A549 treated with ZK216348 at 1 μM for 4 hours (cell line): ENCODE measurements at places on chromosomes 16 and 17. TPM values are rescaled to one million over a fixed set of nuclear protein-coding genes. Genes with fewer than 3 reads are reported as not detected.

EME1 gene
- total RNA-seq, result 14.1 to 17.0 TPM (median 15.3 TPM) in 5 replicates

TNFRSF17 gene
- not detected in 5 replicates for total RNA-seq

QPRT gene
- 0.31 to 1.1 TPM (median 0.87 TPM) in 5 replicates for total RNA-seq

FKBP10 gene
- 70.3 to 122 TPM (median 105 TPM) in 5 replicates for total RNA-seq

TEX14 gene
- 0.06 to 0.21 TPM (median 0.13 TPM) in 4 of 5 replicates, not detected in the other for total RNA-seq

KRT222 gene
- 0.41 to 1.1 TPM (median 0.59 TPM) in 5 replicates for total RNA-seq

ZMYND15 gene
- total RNA-seq, result 0.41 to 0.65 TPM (median 0.52 TPM) in 5 replicates

PRR35 gene
- total RNA-seq, result 0.11 to 0.20 TPM (median 0.13 TPM) in 4 of 5 replicates, not detected in the other

CFAP119 gene
- 4.3 to 10.0 TPM (median 8.4 TPM) in 5 replicates for total RNA-seq

GLTPD2 gene
- total RNA-seq, result not detected in 5 replicates

GPR142 gene
- not detected in 5 replicates for total RNA-seq

G6PC1 gene
- total RNA-seq, result not detected in 5 replicates

CACNG4 gene
- total RNA-seq, result 10.0 to 14.2 TPM (median 13.1 TPM) in 5 replicates

CDRT15 gene
- not detected in 5 replicates for total RNA-seq

SRL gene
- 0.06 TPM in 1 of 5 replicates, not detected in the others for total RNA-seq

NPTX1 gene
- total RNA-seq, result 89.4 to 202 TPM (median 153 TPM) in 5 replicates

SLC35B1 gene
- total RNA-seq, result 89.2 to 100 TPM (median 91.2 TPM) in 5 replicates

PPP1R1B gene
- total RNA-seq, result 0.16 to 0.19 TPM in 2 of 5 replicates, not detected in the others

SLC46A1 gene
- 13.8 to 24.9 TPM (median 20.2 TPM) in 5 replicates for total RNA-seq

RNF222 gene
- total RNA-seq, result not detected in 5 replicates

C16orf96 gene
- 0.04 to 0.06 TPM in 2 of 5 replicates, not detected in the others for total RNA-seq

PAGR1 gene
- 35.0 to 50.8 TPM (median 46.6 TPM) in 5 replicates for total RNA-seq

NPIPA2 gene
- 0.84 to 2.0 TPM (median 1.3 TPM) in 5 replicates for total RNA-seq

TSPOAP1 gene
- total RNA-seq, result not detected in 5 replicates

C16orf92 gene
- total RNA-seq, result not detected in 5 replicates

CASKIN2 gene
- total RNA-seq, result 7.2 to 12.1 TPM (median 11.0 TPM) in 5 replicates

TP53TG3D gene
- 0.79 to 2.3 TPM (median 1.3 TPM) in 5 replicates for total RNA-seq

TBC1D3E gene
- total RNA-seq, result not detected in 5 replicates

NEUROD2 gene
- 0.18 TPM in 1 of 5 replicates, not detected in the others for total RNA-seq

SLC5A10 gene
- 0.18 to 0.52 TPM (median 0.28 TPM) in 5 replicates for total RNA-seq

SYT17 gene
- 10.7 to 15.4 TPM (median 12.7 TPM) in 5 replicates for total RNA-seq

KRTAP3-2 gene
- not detected in 5 replicates for total RNA-seq

CDH1 gene
- total RNA-seq, result 3.5 to 7.8 TPM (median 5.0 TPM) in 5 replicates

TMEM88 gene
- total RNA-seq, result 0.30 to 0.46 TPM (median 0.45 TPM) in 5 replicates

HSD17B2 gene
- total RNA-seq, result not detected in 5 replicates

AXIN1 gene
- total RNA-seq, result 19.5 to 37.6 TPM (median 34.7 TPM) in 5 replicates

HEATR9 gene
- not detected in 5 replicates for total RNA-seq

C17orf50 gene
- total RNA-seq, result 0.38 to 0.56 TPM in 2 of 5 replicates, not detected in the others

CA5A gene
- total RNA-seq, result not detected in 5 replicates

SLC38A8 gene
- not detected in 5 replicates for total RNA-seq

KRT12 gene
- total RNA-seq, result not detected in 5 replicates

TOP2A gene
- 134 to 262 TPM (median 221 TPM) in 5 replicates for total RNA-seq

USP22 gene
- total RNA-seq, result 99.9 to 140 TPM (median 121 TPM) in 5 replicates

DYNLL2 gene
- 20.0 to 27.4 TPM (median 23.0 TPM) in 5 replicates for total RNA-seq

HCFC1R1 gene
- total RNA-seq, result 176 to 257 TPM (median 227 TPM) in 5 replicates

DRC3 gene
- total RNA-seq, result 1.8 to 2.8 TPM (median 2.4 TPM) in 5 replicates

PIK3R5 gene
- total RNA-seq, result 0.04 to 0.09 TPM in 2 of 5 replicates, not detected in the others

OTOA gene
- total RNA-seq, result 0.08 TPM in 2 of 5 replicates, not detected in the others

KRTAP2-2 gene
- not detected in 5 replicates for total RNA-seq

ZFP3 gene
- 0.81 to 1.5 TPM (median 1.0 TPM) in 5 replicates for total RNA-seq

WSCD1 gene
- 1.9 to 3.9 TPM (median 3.3 TPM) in 5 replicates for total RNA-seq

CSH2 gene
- total RNA-seq, result not detected in 5 replicates

CARD14 gene
- 0.17 to 0.78 TPM (median 0.25 TPM) in 5 replicates for total RNA-seq

GGT6 gene
- total RNA-seq, result not detected in 5 replicates

KRTAP3-1 gene
- total RNA-seq, result not detected in 5 replicates
